ENCODE measurements at places on chromosomes 4 and X.

- DNase-seq: no peak
Observed at GRCh38 chrX:46263494-46263893, 281.7 kb downstream of the ZNF674 start.

- DNase-seq: peak; percentile 47
Observed at GRCh38 chr4:962231-963208, 10.8 kb downstream of the DGKQ start.

- no peak for DNase-seq
Observed at GRCh38 chr4:612052-612748, 13.2 kb upstream of the PDE6B start.

- DNase-seq: no peak
Observed at GRCh38 chrX:33032700-33033099, 178.6 kb downstream of the DMD start.

- no peak for DNase-seq
Observed at GRCh38 chrX:70434914-70435586, 9.6 kb upstream of the DLG3 start.

GRCh38 chr4:146143888-146144287, 31.6 kb upstream of the LSM6 start:
- no peak for DNase-seq

GRCh38 chr4:109359040-109359646, 56.7 kb upstream of the COL25A1 start:
- no peak for DNase-seq

- DNase-seq: peak; percentile 42
Observed at GRCh38 chr4:3414421-3415279, 27.1 kb upstream of the HGFAC start.

- peak; percentile 85 for DNase-seq
Observed at GRCh38 chr4:1248245-1249147, at the start of gene CTBP1. TSS of gene CTBP1 (minus strand) at chr4:1249130. CDS start at chr4:1241331, 7,799 bp downstream.

DNA sequence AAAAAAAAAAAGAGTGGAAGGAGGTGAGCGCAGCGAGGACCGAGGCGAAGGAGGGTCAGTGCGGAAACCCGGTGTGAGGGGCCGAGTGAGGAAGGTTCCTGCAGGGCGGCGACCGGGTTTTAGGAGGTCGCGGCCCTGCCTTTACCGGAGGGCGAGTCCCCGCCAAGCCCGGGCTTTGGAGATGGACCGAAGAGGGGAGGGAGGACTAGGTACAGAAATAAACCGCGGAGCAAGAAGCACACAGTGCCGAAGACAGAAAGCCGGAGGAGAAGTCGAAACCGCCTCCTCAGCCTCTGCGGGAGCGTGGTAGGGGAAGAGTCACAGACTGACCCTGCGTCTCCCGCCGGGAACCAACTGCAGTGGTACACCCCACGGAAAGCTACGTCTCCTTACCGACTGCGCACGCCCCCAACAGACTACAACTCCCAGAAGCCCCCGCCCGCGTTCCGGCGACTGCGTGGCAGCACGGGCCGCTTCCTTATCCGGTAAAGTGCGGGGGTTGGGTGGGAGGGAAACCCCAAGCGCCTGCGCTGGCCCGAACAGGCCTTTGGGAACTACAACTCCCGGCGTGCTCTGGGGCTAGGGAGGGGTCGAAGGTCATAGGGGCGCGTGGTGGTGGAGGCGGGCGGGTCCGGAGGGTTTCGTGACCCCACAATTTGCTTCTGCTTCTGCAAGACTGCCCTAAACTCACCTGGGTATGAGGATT, at the start of gene NFXL1:
NFXL1 (minus strand) TSS at position 364 of the 706 bp plus-strand sequence. CDS start 380 bp downstream, outside the sequence.
- DNase-seq: peak; percentile 99

DNA sequence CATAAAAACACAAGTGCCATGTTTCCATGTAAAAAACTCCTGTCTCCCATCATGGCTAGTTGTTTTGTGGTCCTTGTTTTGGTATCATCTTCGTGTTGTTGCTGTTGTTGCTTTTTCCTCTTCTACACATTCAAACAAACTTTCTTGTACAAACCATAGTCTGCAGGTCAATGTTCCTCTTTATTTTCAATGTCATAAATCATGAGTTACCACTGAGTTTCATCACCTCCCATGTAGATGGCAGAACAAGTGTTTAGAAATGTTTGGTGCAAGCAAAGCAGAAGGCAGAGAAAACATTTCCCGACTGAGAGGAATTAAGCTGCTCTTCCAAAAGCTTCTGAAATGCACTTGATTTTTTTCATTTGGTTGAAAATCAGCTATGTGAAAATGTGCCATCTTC, 166.0 kb downstream of the ANTXR2 start:
- DNase-seq: no peak

- DNase-seq: no peak
Observed at GRCh38 chr4:70667740-70668535, 1.6 kb upstream of the JCHAIN start.

DNA sequence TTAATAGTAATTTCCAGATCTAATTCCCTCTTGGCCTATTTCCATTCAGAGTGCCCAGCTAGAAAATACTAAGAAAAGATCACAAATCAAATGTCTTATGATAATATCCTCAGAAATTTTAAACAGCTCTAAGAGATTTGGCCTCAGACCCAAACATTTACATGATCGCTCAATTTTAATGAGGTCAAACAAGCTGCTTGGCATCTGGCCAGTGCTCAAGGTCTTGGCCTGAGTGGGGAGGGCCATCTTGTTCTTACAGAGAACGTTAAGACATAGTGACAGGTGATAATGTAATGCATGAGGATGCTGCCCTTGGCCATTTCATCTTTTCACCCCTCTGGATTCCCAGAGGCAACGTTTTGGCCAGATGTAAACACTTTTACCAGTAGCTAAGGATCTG, 159.2 kb upstream of the SLC7A11 start:
- no peak for DNase-seq

GRCh38 chr4:6633091-6633906, 7.2 kb upstream of the MRFAP1 start:
- DNase-seq: no peak

DNA sequence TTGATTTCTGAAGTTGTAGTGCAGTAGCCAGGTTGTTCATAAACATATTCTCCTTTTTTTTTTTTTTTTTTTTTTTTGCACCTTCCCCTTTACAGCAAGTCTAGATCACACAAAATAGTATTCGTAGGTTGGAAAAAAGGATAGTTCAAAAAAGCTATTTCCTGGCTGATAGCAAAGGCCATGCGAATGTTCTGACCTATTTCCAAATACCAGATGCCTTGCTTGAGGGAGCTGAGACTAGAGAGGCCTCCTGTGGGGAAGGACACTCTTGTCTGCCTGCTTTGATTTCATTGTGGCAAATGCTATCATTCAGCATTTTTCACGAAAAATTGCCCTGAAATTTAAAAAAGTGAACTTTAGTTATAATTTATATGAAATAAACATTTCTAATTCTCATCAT, 111.4 kb downstream of the MAD2L1 start:
- no peak for DNase-seq

- DNase-seq: no peak
Observed at GRCh38 chr4:10421344-10422055, 35.7 kb downstream of the ZNF518B start.

DNA sequence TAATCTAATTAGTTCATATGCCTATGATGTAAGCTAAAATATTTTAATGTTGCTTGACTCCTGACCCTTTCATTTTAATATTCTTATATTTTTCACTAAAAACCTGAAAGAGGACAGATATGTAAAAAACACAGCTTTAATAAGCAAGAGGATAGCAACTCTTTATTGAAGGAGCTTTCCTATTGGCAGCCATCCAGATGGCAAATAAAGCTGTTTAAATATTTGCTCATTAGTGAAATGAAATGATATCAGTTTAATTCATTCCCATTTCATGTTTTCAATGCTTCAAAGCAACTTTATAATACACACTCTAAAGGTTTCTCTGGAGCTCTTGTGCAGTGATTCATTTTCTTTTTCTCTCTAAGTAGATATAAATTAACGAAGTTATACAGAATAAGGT, 473.4 kb downstream of the PCDH7 start:
- no peak for DNase-seq

- no peak for DNase-seq
Observed at GRCh38 chr4:153113061-153113837, 91.0 kb upstream of the TRIM2 start.

DNA sequence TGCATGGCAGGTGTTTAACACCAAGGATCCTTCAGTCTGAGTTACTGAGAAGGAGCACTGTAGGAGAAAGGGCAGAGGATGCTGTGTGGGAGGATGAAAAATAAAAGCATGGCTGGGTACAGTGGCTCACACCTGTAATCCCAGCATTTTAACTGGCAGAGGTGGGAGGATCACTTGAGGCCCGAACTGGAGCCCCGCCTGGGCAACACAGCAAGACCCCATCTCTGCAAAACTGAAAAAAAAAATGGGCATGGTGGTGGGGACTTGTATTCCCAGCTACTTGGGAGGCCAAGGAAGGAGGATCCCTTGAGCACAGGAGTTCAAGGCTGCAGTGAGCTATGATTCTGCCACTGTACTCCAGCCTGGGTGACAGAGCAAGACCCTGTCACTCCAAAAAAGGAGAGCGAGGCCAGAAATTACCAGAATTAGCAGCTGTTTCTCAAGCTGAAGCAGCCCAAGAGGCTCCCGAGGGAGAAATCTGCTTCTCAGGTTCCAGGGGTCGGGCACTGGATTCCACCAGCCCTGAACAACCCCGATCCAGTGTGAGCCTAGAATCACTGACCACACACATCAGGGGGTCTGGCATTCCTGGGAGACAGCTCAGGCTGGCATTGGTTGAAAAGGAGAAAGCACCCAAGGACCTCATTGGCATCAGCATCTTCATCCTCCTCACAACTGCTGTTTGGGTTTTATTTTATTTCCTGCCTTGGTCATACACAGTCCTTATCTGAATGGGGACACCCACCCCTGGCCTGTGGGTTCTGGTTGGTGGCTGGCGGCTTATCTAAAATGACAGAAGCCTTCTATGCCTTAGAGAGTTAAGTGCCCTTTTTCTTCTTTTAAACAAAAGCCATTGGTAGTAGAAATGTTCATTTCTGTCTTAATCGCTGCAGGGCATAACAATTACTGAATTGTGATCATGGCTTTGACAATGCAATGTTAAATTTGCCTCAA, 66.3 kb upstream of the TRIM2 start:
- no peak for DNase-seq

- DNase-seq: no peak
Observed at GRCh38 chrX:11267425-11267824, 25.8 kb upstream of the AMELX start.

GRCh38 chrX:72346302-72346949, 40.7 kb upstream of the CITED1 start:
- no peak for DNase-seq

GRCh38 chr4:102828497-102828808, 1.1 kb upstream of the UBE2D3 start:
- no peak for DNase-seq

DNA sequence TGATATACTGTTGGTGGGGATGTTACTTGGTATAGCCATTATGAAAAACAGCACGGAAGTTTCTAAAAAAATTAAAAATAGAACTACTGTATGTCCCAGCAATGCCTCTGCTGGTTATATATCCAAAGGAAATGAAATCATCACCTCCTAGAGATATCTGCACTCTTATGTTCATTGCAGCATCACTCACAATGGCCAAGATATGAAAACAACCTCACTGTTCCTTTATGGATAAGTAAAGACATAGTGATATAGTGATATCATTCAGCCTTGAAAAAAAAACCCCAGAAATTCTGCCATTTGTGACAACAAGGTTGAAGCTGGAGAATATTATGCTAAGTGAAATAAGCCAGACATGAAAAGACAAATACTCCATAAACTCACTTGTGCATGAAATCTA, 543.8 kb upstream of the SLIT2 start:
- no peak for DNase-seq

GRCh38 chrX:132750331-132751062, 207.9 kb downstream of the HS6ST2 start:
- no peak for DNase-seq

DNA sequence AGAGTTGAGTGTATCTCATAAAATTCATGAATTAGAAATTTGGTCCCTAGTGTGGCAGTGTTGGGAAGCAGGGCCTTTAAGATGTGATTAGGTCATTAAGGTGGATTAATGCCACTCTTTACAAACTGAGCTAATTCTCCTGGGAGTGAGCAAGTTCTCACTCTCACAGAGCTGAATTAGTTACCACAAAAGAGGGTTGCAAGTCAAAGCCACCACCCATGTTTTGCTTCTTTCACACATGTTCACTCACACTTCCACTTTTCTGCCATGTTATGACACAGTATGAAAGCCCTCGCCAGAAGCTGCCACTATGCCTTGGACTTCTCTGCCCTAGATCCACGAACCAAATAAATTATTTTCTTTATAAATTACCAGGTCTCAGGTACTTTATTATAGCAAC, 332.1 kb downstream of the ARAP2 start:
- no peak for DNase-seq

GRCh38 chr4:129246910-129247461, 151.0 kb downstream of the C4orf33 start:
- DNase-seq: no peak

DNA sequence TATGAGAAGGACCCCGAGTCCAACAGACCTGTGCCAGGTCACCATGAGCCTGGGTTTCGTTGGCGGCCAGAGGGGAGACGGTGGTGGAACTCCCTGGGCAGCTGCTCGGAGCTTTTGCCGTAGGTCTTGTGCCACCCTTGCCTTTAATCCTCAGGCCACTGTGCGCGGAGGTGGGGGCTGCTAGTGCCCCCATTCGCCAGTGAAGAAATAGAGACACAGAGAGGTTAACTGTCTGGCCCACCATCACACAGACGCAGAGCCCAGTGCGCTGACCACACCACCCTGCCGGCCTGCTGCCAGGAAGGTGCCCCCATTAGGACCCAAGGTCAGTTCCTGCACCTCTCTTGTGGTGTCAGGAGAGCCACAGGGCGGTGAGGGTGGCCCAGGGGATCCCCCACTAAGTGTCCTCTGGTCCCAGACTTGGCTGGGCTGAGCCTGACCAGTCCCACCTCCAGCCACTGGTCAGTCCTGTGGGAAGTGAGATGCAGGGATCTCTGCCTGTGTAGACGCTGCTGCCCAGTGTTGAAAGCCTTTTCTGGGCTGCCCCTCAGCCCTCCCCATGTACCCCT, 28.3 kb upstream of the HTRA3 start:
- DNase-seq: no peak

GRCh38 chr4:57989430-57989829, 879.2 kb upstream of the IGFBP7 start:
- DNase-seq: no peak

DNA sequence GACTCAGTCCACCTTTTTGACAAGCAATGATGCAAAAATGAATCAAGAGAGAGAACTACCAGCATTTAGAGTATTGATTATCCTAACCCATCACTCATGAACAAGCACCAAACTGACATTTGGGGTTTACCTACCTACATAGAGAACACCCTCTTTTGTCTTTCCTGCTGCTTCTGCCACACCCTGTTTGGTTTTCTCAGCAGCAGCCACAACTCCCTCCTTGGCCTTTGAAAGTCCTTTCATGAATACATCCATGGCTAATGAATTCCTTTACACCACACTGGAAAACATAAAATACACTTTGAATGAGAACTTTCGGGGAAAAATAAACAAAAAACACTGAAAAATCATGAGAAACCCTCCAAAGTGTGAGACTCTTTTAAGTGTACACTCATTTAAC, 1.5 kb downstream of the SNCA start:
- no peak for DNase-seq

DNA sequence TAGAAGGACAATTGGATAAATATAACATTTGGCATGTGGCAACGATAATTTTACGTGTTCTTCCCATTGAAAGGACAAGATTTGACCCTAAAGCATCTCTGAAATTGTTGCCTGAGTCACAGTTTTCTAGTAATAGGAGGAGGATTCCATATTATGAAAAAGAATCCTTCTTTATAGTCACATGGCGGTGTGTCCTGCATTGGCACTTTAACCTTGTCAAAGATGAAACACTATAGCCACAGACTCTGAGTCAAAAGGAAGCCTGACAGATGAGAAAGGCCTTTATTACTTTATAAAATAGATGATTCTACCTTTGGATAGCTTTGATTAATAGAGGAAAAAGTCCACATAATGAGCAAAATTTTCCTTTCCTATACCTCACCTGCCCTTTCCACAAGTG, 11.5 kb downstream of the LNX1 start:
- DNase-seq: no peak

Data from lower lobe of right lung (tissue), 2 donors.